ENCODE measurements at places on chromosomes 1 and 21.

DNA sequence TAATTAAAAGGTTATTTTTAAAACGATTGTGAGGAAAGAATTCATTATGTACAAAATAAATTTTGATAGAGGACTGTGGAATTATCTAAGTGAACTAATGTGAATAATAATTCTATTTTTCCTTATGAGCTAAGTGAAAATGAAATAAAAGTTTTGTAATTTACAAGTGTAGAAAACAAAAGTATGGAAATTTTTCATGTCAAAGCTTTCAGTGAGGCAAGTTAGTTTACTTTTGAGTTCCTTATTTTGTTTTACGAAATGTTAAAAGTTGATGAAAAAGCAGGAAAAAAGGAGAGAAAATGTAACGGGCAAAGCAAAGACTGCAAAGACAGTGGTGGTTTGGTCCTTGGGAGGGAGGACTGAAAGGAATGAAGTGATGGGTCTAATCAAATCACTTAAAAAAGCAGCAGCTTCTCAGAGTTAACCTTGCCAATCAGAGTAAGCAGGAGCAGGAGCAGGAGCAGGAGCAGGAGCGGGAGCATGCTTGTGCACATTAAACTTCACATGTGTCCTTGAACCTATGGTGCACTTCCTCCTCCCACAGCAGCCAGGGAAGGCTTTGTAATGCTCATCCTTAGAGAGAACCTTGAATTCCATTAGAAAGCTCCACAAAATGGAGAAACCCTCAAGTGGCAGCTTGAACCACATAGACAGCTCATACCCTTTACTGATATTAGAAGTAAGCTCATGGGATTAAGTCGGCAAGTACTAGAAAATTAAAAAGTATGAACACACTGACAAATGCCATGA lies 133.4 kb downstream of the LHX4 start:
- no peak for DNase-seq

DNA sequence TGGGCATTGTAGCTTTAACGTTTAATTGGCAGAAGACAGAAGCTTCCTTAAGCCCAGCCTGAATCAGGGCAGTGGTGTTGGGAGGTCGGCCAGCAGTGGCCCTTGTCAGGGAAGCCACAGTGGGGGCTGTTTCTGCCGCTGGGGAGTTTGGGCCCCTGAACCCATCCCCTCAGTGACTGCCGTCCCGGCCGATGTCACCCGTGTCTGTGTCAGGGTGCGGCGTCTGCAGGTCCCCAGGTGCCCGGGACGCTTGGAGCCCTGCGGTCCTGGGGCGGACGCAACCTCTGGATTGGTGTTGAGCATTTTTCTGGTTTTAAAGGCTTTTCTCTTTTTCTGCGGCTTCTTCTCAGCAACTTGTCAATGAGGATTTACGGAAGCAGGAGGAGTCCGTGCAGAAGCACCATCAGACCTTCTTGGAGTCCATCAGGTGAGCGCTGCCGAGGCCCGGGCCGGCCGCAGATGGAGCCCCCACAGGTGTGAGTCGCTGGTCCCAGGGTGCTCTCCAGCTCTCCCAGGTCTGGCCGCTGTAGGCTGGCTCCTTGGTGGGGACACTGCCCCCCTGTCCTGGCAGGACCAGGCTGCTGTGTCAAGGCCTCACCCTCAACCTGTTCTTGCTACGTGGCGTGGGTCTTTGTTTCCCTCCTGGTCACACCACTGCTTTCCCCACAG lies 2.3 kb downstream of the ATAD3C start:
- DNase-seq: no peak

DNA sequence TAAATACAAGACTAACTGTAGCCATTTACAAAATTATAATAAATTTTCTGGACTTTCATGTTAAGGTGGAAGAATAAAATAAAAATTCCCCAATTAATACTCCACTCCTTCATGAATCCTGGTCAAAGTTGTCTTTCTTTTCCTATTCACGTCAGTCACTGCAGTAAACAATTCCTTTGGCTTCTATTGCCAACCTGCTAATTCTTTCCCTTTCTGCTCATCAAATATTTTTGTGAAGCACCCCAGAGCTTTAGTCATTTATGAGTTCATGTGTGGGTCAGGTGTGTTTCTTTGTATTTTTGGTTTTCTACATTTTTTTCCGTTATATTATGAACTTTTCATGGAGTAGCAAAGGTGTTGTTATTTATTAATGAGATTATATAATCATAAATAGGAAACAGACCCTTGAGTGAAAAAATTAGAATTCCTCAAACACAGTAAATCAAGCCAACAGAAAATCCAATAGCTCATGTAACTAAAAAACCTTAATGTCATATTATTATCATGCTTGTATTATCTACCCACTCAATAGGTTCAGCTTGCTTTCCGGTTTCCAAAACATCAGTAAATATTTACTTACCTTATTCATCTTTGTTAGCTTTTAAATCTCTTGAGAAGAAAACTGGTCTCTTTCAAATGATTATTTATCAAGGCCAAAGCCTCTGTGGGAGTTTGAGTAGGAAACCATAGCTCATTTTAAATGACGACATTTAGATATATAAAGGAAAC lies 29.6 kb upstream of the PLA2G4A start:
- DNase-seq: no peak

DNA sequence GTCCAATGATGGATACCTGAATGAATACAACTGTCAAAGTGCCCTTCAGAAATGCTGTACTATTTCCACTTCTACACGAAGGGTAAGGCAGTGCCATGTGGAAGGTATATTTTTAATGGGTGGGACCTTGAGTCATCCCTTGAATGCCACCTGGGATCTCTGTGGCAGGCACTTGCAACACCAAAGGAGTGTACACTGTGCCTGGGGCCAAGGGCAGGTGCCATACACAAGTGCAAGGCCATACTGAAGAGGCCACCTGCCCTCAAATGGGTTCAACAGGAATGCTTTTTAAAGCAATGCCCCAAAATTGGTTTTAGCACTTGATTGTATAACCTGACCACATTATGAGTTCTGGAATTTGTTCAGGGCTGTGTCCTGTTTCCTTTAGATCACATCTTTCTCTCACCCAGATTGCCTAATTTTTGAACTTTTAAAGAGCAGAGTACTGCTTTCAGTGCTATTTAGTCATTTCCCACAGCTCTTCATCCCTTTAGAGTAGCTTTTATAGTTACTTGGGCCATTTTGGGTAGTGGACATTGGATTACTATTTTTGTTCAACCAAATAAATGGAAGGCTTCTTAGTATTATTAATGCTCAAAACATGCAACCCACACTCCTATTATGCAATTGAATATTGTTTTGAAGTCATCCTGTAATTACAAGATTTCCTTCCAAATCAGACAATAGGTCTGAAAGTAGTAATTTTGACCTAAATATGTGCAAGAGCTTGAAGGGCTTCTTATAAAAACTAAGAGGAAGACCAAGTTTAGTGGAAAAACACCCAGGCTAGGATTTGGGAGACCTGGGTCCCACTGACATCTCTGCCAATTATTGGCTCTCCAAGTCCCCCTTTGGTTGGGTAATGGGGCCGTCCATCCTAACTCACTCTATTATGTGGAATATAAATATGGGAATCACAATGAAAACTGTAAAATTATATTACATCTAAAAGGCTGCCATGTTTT lies 57.2 kb downstream of the LEPR start:
- DNase-seq: no peak

GRCh38 chr1:101314244-101314643 lies 77.4 kb downstream of the S1PR1 start:
- peak; percentile 66 for DNase-seq

Measured in urothelium cell line (cell line).